ENCODE measurements at places on chromosomes 3 and 15.

DNA sequence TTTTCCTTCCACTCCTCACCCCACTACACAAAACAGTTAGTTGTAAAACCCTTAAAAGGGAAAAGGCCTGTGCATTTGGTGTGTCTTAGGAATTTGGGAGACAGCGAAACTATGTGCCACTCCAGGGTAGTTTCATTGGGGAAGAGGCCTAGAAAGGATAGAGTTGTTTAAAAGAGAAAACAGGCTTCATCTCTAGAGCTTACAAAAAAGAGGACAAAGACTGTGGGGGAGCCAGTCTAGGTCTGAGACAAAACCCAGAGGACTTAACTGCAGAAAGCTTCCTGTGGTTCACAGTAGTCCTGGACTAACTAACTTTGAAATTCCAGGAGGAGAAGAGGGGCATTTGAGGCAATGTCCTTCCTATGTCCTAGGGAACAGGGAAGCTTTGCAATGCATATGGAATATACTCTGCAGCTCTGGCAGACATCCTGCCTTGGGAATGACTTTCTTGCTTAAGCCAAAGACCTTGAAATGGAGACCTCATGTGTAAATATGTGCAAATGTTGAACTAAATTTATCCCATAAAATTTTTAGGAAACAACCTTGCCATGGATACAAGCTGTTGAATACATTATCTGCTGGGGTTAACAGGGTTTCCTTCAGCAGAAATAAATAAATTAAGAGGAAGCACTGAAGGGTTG lies 159.4 kb downstream of the LSAMP start:
- no peak for DNase-seq

DNA sequence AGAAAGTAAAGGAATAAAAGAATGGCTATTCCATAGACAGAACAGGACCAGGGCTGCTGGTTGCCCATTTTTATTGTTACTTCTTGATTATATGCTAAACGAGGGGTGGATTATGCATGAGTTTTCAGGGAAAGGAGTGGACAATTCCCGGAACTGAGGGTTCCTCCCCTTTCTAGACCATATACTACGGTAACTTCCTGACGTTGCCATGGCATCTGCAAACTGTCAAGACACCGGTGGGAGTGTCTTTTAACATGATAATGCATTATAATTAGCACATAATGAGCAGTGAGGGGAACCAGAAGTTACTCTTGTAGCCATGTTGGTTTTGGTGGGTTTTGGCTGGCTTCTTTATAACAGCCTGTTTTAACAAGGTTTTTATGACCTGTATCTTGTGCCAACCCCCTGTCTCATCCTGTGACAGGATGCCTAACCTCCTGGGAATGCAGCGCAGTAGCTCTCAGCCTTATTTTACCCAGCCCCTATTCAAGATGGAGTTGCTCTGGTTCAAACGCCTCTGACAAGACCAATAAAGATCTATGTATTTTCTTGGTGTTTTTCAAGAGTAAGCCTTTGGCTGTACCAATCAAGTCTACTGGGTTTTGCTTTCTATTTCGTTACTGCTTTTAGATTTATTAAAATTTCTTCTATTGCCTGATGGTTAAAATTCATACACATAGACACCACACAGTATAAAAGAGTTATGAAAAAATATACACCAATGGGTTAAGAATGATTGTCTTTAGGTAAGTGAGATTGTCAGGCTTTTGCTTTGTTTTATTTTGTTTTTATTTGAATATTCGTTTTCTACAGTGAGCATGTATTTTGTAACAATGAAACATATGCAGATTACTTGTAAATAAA lies 37.4 kb upstream of the CTDSPL start:
- no peak for DNase-seq

DNA sequence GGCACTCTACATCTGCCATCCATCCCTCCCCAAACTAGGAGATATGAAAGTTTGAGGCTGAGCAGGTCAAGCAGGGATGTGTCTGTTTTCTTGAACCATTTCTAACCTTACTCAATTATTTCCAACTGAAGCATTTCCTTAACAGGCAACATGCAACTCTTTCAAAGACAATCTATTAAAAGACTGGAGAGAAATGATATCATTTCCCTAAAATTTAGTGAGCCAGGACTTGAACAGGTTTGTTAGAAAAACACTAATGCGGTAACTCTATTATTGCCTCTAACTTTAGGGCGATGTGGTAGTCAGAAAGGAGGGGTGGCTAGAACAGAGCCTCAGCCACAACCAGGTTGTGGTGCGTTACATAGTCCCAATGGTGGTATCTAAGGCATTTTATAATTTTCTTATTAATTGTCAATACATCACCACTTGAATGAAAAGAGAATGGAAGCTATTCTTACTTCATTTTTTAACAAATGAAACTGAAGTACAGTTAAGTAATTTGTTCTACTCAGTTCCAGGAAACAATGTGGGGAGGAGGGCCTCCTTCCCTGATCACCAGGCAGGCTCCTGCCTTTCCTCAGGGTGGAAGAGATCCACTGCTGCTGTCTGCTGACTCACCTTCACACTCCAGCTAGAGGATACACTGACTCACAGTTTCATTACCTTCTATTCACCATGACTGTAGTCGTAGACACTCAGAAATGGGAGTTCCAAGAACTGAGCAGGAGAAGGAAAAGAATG lies 22.8 kb downstream of the MYO1E start:
- no peak for DNase-seq

DNA sequence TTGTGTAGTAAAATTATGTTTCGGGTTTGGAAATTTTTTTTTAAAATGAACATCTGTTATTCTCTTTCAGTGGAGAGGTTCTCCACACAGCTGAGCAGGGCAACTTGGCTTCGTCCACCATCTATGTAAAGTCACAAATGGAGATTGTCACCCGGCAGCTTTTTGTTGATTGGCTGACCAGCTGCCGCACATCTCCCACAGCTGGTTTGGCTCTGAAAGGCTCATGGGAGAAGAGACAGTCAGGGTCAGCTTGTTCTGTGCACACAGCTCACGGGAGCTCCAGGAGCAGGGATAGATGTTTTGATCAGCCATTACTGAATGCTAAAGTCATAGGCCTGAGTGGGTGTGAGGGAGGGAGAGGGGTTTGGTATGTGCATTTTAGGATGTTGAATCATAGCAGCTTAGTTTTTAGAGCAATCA lies 12.9 kb upstream of the CCDC80 start:
- no peak for DNase-seq

DNA sequence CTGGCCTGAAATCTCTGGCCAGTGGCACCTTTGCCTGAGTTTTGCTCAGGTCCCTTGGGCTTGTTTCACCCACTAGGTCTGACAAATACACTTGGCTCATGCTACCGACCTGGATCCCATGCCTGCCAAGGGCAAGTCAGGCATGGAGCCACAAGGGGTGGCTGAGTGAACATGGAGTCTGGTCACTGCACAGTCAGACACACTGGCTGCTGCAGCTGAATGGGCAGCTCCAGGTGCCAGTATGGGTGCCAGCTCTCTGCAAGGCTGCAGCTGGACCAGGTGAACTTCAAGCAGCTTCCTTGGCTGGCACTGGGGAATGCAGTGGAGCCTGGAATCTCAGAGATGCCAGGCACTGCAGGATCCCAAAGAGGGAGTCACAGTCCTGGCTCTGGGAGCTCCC lies 170.3 kb downstream of the NECTIN3 start:
- no peak for DNase-seq

- no peak for DNase-seq
Observed at GRCh38 chr3:55435491-55435890, 51.6 kb downstream of the WNT5A start.

GRCh38 chr3:160129459-160130061 lies 95.7 kb upstream of the C3orf80 start:
- no peak for DNase-seq

DNA sequence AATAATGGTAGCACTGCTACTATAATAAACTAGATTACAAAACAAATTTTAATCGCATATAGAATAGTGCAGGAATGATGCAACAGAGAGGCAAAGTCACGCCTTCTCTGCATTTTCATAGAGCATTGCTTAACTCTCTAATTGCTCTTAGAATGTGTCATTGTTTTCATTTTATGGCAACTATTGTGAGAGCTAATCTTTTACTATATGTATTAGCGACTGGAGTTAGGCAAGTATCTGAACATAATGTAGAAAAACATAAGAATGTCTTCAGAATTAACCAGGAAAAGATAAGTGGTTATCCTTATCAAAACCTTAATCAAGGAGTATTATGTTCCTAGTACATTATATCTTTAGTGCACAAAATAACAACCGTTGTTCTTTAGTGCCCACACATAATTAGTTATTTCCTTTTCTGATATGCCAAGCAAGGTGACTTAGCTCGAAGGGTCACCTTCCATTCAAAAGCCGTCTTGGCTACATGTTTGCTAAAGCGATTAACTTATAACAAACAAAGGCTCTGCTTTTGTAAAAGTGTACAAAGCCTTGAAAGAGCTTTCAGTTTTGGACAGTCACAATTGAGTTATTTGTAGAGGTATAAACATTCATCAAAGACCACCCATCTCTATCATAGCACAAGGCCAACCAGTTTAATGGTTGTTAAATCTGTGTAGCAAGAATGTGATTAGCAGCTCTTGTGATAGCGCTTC lies 1328.9 kb downstream of the ROBO2 start:
- DNase-seq, result no peak

DNA sequence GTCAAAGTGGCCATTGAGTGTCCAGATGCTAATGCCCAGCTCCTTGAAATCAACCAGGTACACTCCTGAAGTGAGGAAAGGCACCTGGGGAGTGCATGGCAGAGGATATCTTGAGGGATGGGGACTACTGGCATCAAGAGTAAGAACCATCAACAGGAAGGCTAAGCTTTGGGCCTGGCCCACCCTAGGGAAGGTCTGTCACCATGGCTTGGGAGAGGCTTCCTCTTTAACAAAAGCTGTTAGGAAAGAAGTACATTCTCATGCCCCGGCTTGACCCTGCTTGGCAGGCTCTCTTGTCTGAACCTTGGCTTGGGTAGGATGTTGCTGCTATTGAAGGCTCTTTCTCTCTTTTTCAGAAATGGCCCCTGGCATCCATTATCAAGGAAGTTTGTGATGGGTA lies 43.7 kb upstream of the TUBGCP5 start:
- no peak for DNase-seq

- no peak for DNase-seq
Observed at GRCh38 chr3:25259871-25260270, 168.2 kb upstream of the RARB start.

DNA sequence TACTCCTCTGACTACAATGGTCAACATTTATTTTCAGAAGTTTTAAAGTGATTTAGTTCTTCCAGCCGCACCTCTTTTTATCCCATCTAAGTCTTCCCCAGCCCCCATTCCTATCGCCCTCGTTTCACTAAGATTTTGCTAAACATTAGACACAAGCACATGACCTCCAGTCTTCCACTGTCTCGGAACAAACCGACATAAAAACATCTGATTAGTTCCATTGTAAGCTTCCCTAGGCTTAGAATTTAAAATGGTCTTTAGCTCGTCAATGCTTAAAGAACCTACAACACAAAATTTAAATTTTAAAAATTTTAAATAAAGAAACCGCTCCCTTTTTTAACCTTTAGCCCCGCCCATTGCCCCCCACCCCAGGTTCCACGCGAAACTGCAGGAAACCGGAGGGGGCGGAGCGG lies 284 bp upstream of the TSC22D2 start:
- DNase-seq, result no peak

DNA sequence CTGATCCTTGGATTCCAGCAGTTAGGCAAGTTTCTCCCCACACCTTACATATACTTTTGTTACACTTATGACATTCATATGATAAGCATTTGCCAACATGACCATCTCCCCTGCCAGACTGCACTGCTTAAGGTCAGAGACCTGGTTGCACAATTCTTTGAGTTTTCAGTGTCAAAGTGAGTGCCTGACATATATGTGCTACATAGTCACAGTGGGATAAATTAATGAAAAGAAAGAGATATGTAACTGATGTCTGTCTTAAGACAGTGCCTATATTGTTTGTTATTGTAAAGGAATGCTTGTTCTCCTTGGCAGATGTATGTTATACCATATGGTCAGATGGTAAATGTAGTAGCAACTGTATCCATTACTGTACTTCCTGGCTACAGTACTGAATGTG lies 3.5 kb upstream of the DCUN1D1 start:
- no peak for DNase-seq

GRCh38 chr3:46984591-46985459 lies 5.4 kb downstream of the NBEAL2 start:
- no peak for DNase-seq

GRCh38 chr3:55651011-55651410 lies 163.9 kb upstream of the WNT5A start:
- no peak for DNase-seq

- DNase-seq, result no peak
Observed at GRCh38 chr3:140122183-140122582, 187.2 kb downstream of the CLSTN2 start.

DNA sequence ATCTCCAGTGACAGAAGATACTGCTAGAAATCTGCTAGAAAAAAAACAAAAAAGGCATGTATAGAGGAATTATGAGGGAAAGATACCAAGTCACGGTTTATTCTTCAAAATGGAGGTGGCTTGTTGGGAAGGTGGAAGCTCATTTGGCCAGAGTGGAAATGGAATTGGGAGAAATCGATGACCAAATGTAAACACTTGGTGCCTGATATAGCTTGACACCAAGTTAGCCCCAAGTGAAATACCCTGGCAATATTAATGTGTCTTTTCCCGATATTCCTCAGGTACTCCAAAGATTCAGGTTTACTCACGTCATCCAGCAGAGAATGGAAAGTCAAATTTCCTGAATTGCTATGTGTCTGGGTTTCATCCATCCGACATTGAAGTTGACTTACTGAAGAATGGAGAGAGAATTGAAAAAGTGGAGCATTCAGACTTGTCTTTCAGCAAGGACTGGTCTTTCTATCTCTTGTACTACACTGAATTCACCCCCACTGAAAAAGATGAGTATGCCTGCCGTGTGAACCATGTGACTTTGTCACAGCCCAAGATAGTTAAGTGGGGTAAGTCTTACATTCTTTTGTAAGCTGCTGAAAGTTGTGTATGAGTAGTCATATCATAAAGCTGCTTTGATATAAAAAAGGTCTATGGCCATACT lies 4.0 kb downstream of the B2M start:
- DNase-seq, result no peak

DNA sequence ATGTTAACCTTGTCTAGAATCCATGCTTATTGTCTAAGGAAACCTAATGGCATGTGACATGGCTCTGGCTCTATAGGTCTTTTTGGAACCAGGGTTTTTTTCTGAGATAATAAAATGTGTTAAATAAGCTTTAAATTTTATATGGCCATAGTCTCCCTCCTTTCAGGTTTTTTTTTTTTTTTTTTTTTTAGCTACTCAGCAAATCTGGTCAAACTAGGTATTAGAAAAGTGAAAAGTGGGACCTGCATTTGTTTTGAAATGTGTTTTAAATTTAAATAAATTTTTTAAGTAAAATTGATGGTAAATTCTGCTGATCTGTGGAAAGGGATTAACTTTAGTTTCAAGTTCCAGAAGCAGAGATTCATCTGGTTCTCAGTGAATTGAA lies 52.1 kb upstream of the NANOGP8 start:
- DNase-seq, result no peak

DNA sequence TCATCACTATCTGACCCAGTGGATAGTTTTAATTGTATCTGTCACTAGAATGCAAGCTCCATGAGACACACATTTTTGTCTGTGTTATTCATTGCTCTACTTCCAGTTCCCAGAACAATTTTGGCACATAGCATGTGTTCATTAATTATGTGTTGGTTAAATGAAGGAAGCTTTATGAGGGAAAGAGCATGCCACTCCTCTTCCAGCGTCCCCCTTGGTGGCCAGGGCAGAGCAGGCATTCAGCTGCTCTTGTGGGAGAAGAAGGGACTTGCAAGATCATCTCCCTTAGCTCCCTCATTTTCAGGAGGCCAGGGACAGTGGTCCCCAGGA lies 489 bp upstream of the GALNT15 start:
- no peak for DNase-seq

GRCh38 chr3:110521019-110521418 lies 550.6 kb upstream of the NECTIN3 start:
- no peak for DNase-seq
